ENCODE measurements at places on chromosomes 4 and X.

DNA sequence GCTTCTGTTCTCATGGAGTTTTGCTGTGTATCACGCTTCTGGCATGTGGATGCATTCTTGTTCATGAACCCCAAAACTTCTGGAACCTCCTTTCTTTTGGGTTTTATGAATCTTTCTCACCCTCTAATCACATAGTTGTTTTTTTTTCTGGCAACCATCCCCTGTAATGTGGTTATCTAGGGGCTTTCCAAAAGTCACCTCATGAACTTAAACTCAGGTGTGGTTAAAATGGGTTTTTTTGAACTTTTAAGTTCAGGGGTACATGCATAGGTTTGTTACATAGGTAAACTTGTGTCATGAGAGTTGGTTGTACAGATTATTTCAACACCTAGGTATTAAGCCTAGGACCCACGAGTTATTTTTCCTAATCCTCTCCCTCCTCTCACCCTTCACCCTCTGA is 1099.4 kb upstream of the SLIT2 start:
- DNase-seq: no peak

- DNase-seq: no peak
These were observed 120.6 kb upstream of the JADE1 start for GRCh38 chr4:128688846-128689437.

DNA sequence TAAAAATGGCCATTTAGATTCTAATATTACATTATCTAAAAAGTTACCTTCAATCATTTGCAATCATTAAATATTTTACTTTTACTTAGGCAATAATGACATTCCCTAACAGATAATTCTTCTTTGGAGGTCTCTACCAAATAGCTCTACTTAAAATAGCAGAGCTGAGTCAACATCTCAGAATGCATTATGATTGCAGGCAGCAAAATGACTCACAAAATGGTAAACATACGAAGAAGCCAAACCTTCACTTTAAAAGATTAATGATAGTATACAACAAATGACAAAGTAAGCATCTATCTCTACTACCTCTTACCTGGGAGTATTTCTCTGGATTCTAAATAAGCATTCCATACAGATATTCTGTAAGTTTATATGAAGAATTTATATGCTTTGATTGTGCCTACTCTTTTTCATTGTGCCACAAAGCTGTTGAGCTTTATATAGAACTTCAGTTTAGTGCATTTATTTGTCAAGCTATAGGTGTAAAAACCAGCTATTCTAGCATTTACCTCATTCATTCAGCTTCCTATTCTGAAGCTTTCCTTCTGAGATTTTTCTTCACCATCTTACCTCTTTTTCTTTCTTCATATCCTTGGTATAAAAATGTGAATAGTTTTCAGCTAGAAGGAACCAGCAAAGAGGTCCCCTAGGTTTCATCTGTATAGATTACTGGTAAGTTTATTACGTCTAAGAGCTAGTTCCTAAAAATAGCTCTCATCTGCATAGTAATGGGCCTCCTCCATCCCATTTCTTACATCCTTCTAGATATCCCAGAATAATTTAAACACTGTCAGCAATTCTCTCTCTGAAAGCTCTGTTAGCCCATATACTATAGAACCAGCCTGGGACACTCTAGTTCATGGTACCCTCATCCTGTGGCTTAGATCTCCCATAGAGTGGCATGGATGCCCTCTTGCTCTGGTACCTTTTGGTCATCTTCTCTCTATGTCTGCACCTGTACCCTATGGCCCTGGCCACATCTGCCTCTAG is 17.2 kb upstream of the SPCS3 start:
- DNase-seq: peak; percentile 88

DNA sequence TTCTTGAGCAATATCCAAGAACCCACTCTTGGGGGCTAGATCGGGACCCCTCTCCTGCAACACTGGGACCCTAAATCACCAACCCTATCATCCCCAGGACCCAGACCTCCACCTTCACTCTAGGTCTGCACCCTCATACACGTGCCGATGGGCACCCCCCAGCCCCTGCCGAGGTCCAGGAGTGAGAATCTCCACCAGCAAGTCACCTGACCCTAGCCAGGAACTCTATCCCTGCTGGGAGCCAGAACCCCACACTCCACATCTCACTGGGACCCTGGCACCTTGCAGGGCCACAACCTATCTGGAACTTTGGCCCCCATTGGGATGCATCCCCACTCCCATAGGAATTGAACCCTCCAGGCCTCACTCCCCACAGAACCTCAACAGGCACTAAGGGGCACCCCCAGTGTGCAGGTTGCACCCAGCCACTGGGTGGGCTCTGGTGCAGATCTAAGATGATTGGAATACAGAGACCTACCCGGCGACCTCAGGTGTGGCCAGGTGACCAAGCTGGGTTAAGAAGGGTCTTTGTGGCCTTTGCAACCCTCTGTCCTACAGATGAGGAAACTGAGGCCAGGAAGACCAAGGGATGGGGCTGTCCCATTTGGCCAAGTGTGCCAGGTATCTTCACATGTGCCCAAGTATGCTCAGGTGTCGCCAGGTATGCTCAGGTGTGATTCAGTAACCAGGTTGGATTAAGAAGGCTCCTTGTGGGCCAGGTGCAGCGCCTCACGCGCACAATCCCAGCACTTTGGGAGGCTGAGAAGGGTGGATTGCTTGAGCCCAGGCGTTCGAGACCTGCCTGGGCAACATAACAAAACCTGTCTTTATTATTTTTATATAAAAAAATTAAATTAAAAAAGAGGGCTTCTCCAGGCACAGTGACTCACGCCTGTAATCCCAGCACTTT is 3.1 kb upstream of the DHRSX start:
- no peak for DNase-seq

DNA sequence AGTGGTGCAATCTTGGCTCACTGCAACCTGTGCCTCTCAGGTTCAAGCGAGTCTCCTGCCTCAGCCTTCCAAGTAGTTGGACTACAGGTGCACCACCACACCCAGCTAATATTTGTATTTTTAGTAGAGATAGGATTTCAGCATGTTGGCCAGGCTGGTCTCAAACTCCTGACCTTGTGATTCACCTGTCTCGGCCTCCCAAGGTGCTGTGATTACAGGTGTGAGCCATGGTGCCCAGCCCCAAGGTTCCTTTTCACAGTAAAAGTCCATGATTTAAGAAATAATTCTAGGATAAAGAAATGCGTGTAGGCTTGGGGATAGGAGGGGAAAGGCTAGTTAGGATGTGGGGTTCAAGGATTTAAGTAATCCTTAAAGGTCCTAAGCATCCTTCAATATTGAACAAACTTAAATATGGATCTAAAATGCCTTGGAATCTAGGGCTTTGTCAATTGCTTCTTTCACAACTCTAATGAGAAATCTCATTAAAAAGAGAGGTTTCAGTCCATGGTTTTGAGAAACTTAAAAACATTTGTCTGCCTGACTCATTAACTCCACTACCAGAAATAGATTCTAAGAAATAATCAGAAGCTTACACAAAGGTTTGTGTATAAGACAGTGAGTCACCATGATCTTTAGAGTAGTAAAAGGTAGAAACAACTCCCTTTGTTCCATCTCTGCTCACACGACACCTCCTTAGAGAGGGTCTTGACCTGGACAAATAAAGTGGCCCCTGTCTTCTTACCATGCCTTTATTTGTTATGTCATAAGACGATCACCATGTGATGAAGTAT is 203.2 kb downstream of the PTTG2 start:
- DNase-seq: peak; percentile 81

DNA sequence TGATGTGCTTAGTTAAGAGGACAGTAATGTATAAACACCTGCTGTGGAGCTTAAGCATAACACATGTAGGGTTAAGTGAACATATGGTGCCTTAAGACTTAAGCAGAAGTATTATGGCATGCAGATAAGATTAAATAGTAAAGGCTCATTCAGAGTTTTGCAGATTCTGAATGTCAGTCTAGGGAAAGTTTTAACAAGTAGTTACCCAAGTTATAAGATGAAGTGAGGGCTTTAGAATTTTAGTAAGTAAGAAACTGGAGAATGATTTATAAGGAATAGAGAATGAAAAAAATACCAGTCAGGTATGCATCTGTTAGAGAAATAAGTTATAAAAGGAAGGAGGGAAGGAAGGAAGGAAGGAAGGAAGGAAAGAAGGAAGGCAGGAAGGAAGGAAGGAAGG is 902.1 kb downstream of the TRAM1L1 start:
- no peak for DNase-seq

- peak; percentile 54 for DNase-seq
These were observed 22.5 kb upstream of the ARHGAP6 start for GRCh38 chrX:11688201-11688600.

DNA sequence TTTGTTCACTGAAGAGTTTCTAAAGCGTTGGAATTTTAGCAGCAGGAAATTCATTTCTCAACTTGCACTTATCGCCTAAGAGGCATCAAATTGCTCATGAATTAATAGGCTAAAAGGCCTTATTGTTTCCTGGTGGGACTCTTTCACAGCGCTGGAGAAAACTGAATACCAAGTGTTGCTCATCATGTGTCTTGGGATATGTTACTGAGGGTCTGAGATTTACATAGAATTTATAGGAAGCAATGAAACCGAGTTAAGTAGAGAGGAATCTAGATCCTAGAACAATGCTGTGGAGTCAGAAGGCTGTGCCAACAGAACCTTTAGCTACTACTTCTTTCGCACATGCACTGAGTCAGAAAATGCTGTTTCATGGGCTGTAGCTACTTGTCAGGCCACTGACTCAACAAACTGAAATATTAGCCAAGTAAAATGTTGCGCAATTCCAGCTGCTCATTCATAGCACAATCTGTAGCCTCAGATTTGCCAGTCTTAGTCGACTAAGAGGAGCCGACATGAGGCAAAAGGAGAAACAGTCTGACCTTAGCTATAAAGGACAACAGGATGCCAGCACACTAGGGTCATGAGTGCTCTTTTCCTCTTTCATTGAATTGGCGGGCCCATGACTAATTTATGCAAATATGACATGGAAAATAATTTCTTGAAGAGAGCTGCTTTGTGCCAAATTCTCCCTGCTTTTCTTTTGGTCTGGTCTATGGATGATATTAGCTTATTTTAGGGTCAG is 35.9 kb upstream of the CXCL8 start:
- peak; percentile 100 for DNase-seq

DNA sequence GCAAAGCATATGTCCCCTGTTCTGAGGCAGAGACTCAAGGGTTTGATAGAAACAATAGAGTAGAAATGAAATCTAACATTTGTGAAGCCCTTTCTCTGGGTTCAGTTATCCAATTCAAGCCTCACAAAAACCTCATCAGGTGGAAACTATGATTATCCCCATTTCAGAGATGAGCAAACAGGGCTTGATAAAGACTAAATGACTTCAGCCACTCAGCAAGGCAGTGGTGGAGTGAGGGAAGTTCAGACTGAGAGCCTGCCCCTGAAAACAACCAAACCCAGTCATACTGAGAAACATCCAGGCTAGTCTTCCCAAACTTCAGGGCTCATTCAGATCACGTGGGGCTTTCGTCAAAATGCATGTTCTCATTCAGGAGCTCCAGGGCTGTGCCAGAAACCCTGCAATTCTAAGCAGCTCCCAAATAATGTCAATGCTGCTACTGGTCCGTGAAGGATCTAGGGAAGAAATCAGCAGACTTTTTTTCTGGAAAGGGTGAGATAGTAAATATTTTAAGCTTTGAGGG is 109.6 kb upstream of the KIT start:
- no peak for DNase-seq

DNA sequence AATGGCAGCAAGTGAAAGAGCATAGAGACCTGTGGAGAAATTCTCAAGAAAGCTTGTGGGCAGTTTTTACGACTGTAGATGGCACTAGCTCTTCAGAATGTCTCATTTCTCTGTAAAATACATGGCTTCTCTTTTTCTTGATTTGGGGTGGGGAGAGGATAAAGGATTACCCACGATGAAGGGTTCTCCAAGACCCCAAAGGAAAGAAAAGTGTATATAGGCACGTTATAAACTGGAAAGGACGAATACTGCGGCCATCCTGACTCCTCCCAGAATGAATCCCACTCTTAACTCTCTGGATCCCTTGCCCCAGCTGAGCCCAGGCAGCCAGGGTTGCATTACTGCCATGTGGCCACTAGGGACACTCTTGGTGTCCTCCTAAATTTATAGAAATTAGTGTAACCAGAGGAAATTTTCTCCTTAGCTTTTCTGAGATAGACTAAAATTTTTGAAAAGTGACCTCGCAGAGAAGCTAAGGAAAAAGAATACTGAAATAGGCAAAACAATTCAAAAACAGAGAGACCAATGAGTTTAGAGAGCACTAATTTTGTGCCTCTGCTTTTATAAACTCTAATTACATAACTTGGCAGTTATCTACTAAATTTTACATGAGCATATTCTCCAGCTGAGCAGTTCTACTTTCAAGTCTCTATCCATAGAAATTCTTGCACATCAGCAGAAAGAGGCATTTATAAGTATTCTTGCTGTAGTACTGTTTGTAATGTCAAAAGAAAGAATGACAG is 37.8 kb upstream of the PCDH19 start:
- peak; percentile 33 for DNase-seq

DNA sequence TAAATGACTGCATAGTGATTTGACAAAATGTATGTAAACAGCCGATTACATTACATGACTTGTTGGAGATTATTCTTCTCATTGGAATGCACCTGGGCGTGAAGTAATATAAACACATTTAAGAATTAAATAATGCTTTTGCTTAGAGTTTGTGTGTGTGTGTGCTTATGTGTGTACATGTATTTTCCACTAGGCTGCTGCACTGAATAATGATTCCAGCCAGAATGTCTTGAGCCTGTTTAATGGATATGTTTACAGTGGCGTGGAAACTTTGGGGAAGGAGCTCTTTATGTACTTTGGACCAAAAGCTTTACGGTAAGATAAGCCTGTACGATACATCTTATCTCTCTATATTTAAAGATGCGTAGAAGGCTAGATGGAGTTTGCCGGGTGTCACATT is 12.6 kb downstream of the NEIL3 start:
- DNase-seq: peak; percentile 48

DNA sequence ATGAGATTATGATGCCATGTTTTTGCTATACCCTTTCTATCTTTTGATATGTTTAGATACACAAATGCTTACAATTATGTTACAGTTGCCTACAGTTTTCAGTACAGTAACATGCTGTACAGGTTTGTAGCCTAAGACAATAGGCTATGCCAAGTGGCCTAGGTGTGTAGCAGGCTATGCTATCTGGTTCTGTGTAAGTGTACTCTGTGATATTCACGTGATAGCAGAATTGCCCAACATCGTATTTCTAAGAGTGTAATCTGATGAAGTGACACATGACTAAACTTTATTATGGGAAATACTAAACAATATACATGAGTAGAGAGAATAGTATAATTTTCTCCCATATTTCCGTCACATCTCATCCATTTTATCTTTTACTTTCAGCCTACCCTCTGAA is 97.0 kb downstream of the CLDN22 start:
- no peak for DNase-seq

GRCh38 chr4:147799986-147800555 is 68.2 kb downstream of the ARHGAP10 start:
- no peak for DNase-seq

- DNase-seq: peak; percentile 34
These were observed 105.2 kb upstream of the STX18 start for GRCh38 chr4:4647041-4647440.

GRCh38 chr4:2878346-2878745 is 34.7 kb downstream of the ADD1 start:
- DNase-seq: no peak

DNA sequence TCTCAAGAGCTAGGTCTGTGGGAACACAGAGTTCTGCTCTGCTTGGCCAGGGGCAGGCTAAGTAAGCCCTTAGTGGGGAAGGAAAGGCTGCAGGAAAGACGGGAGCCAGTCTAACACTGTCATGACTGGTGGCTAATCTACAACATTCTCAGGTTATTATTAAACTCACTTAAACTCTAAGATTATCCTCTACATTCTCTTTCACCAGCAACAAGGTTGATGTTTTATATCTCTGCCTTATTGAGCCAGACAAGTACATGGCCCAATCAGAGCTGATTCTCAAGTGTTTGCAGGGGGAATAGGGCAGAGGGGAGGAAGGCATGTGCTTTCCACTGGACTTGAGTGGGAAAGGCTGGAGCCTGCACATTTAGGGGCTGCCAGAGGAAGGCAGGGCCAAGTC is 50.9 kb upstream of the FAM241A start:
- no peak for DNase-seq
